ENCODE measurements at places on chromosomes 5 and 9. TPM values are rescaled to one million over a fixed set of nuclear protein-coding genes. Genes with fewer than 3 reads are reported as not detected.

DNA sequence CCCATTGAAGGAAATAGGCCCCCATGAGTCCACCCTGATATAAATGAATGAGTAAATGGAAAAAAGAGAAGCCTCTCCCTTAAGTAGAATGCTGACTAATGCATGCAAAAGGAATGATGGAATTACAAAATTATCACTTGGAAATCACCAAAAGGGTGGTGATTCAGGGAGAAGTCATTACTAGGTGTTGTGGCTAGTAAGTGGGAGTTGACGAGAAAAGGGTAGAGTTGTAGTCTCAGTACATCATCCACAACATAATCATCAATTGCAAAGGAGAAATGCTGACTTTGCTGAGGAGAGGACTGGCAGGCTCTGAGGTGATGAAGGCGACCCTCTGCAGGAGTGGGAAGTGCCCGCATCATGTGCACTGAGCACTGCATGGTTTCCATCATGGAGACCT, 201.5 kb upstream of the S1PR3 start:
- DNase-seq = no peak

GRCh38 chr5:80184235-80185023, 71.4 kb downstream of the SERINC5 start:
- DNase-seq = no peak

Gene PTCH1
- total RNA-seq = 7.5 TPM

- no peak for DNase-seq
Observed at GRCh38 chr5:10301266-10301665, 6.4 kb downstream of the CMBL start.

Gene FAF2
- total RNA-seq = 59.3 TPM
